ENCODE measurements at places on chromosomes 2 and 18.

DNA sequence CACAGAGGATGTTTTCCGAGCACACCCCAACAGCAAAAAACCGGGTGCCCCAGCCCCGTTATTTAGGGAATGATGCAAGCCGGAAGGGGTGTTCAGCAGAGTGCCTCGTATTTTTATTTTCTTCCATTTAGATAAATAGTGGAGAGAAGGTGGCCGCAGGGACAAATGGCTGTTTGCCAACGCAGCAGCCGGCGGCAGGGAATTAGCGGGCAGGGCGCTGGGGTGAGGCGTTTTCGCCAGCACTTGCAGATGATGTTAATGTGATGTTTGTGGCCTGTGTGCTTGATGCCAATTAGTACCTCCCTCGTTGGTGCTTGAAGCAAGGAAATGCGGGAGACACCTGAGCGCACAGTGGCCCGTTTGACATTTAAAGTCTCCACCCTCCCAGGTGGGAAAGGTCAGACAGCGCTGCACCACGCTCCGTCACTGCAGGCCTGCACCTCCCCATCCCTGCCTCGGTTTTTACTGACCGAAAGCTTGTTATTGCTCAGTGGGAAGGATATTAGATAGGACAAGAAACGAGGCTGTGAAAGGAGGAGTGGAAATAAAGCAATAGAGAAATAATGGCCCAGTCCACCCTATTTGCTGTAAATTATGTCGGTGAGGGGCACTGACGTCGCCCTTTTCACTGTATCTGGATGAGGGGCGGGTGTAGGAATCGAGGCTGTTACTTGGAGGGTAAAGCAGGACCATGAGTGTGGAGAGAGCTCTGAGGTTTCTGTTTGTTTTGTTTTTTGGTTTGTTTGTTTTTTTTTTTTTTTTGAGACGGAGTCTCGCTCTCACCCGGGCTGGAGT, 39.1 kb downstream of the NFATC1 start:
- no peak for DNase-seq

- no peak for DNase-seq
Measured at GRCh38 chr18:30163573-30163972, 879.0 kb downstream of the DSC3 start.

GRCh38 chr2:241357531-241357930, 1.4 kb downstream of the FARP2 start:
- DNase-seq, result no peak

- DNase-seq, result no peak
Measured at GRCh38 chr18:64083916-64084315, 65.0 kb downstream of the LINC00305 start.

- no peak for DNase-seq
Measured at GRCh38 chr2:8447610-8448221, 234.1 kb upstream of the ID2 start.

GRCh38 chr2:85355073-85355410, 473 bp downstream of the ELMOD3 start:
- no peak for DNase-seq

GRCh38 chr2:54818226-54818625, 94.8 kb downstream of the EML6 start:
- no peak for DNase-seq

GRCh38 chr18:27005589-27005988, 140.1 kb upstream of the AQP4 start:
- no peak for DNase-seq

DNA sequence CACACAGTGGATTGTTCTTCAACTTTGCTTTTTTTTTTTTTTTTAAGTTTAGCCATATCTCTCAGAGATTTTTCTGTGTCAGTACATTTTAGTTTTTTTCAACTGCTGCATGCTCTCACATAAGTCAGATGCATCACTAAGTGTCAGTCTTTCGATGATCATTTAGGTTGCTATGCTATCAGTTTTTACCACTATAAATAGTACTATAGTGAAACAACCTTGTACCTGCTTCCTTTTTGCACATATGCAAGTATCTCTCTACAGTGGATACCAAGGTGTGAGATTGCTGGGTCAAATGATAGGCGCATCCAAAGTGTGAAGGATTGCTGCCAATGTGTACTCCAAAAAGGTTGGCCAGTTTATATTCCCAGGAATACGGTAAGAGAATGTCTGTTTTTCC, 33.5 kb upstream of the MAP4K3 start:
- DNase-seq, result no peak

DNA sequence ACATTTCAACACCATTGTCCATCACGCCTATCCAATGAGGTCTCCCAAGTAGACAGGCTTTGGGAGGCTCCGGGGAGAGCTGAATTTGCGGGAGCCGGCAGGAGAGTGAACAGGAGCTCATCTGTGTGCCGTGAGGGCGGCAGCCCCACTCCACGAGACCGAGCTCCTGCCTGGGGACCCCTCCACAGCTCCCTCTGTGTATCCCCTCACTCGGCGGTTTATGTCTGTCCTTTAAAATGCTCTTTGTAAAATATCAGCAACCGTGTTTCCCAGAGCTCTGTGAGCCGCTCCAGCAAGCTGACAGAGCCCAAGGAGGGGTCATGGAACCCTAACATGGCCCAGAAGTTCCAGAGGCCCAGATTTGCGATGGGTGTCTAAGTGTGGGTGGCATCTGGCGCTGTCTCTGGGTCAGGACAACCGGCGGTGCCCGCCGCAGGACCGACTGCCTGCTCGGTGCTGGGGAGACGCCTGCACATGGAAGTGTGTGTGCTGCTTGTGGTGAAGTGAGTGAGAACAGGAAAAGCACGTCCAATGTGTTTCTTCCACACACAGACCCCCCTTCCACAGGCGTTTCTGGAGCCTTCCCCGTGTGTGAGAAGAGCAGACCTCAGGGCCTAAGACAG, 34.8 kb downstream of the SLC66A2 start:
- DNase-seq, result no peak

- no peak for DNase-seq
Measured at GRCh38 chr2:219828127-219828526, 200.7 kb downstream of the SLC4A3 start.

GRCh38 chr2:150618245-150618895, 130.9 kb upstream of the RND3 start:
- DNase-seq, result no peak

GRCh38 chr18:3151399-3152264, 68.1 kb downstream of the MYOM1 start:
- no peak for DNase-seq

GRCh38 chr18:35407871-35408481, 30.8 kb upstream of the ZNF396 start:
- peak; percentile 35 for DNase-seq

DNA sequence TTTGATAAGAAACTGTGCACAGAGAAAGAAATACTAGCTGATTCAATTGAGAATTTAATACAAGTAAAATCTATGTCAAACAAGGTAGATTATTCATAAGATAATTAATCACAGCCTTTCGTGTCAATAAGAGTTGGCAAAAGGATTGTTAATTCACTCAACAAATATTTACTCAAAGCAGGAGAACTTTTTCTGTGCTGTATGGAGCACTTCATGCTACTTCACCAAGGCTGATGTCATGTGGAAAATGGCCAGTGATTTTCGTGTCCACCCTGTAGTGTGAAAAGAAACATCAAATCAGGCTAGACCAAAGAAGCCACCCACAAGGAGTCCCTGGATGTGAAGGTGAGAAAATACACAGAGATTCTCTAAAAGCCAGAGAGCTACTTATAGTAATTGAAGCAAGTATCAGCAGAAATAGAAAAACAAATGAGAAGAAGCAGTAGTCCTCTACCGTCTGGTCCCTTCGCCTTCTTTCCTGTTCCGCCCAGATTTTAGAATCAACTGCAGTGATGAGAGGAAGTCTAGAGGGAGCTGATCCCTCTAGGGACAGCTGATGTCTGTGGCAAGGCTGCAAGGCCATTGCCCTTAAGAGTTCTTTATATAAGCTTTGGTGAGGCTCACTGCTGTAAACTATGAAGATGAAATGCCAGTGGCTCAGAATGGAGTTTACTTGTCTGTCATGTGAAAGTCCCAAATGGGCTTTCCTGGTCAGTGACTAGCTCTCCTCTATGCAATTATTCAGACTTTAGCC, 201.3 kb upstream of the APCDD1 start:
- no peak for DNase-seq

- no peak for DNase-seq
Measured at GRCh38 chr2:219045937-219046550, 4.7 kb upstream of the CFAP65 start.

DNA sequence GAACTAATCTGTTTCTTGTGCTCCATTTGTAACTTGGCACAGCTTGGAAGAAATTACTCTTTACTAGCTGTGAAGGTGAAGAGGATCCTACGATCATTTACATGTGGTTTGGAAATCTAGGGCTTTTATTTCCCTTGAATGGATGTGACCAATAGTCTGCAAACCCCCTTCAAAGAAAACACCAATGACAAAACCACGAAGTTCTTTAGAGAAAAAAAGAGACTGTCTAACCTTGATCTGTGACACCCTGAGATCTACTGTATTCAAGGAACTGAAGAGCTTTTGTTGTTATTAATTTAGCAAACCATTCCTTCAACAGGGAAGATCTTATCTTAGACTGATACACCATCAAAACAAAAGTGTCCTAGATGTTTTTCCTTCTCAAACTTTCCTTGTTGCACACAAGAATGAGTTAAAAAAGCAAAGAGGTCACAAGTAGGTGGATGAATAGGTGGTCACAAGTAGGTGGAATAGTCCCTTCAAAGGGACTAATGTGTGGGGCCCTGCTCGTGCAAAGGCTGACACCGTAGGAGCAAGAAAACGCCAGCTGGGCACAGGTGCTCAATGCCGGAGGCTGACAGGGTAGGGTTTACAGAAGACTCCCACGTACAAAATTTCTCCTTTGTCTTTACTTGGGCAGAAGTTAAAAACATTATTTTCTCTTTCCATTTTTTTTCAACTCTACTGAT, 95.6 kb upstream of the ITGB6 start:
- no peak for DNase-seq

DNA sequence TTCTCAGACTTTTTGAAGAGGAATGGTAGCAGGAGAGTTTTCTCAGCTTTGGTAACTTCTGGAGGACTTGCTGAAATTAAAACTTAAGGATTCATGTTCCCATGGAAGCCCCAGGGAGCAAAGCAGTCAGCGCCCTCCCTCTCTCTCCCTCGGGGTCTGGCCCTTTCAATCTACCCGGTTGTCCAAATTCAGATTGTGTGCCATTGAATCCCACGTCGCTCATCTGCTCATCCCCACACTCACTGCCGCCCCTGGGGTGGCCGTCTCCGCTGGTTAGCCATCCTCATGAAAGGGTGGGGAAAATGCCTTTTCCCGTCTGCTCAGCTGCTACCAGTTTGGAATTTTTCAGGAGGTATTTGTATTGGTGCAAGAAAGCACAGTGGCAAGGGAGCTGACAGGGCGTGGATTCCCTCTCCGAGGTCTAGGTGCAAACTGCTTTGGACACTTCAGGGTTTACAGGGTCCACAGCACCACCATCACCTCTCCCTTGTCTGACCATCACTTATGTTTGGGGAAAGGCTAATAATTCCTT, 27.1 kb downstream of the MCFD2 start:
- DNase-seq, result no peak

GRCh38 chr2:158960193-158960592, 8.2 kb upstream of the TANC1 start:
- no peak for DNase-seq

DNA sequence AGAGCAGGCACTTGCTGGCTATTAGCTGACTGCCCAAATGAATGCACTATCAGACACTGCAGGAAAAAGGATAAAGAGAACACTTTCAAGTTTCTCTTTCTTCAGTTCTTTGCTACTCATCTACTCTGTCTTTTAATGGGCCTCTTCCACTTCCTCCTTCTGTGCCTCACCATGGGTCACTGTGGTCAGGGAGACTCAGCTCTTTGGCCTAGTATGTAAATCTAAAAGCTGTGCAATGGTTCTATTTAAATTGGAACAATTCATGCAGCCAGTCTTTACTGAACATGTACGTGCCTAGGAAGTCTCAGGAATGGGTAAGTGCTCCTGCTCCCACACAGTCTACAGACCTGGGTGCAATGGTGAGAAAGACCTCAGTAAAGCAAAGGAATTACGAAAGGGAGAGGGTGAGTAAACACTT, 79.1 kb upstream of the DNMT3A start:
- no peak for DNase-seq

GRCh38 chr2:216147172-216148131, 38.3 kb downstream of the XRCC5 start:
- DNase-seq, result no peak

DNA sequence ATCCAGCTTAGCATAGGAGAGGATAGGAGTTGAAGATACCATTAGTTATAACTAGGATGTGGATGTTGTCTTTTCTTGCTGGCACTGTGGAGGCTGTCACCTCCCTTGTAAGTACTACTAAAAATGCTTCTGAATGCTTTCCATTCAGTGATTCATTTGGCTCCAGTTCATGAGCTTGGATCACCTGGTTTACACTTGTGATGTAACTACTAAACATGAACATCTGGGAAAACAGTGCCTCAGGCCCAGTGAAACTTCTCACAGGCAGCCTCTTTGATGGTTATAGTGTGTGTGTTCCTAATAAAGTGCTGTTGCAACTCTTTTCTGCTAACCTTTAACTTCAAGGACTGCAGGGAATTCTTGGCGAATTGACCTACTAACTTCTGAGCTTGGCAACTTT, 13.0 kb upstream of the SLC9A2 start:
- no peak for DNase-seq

DNA sequence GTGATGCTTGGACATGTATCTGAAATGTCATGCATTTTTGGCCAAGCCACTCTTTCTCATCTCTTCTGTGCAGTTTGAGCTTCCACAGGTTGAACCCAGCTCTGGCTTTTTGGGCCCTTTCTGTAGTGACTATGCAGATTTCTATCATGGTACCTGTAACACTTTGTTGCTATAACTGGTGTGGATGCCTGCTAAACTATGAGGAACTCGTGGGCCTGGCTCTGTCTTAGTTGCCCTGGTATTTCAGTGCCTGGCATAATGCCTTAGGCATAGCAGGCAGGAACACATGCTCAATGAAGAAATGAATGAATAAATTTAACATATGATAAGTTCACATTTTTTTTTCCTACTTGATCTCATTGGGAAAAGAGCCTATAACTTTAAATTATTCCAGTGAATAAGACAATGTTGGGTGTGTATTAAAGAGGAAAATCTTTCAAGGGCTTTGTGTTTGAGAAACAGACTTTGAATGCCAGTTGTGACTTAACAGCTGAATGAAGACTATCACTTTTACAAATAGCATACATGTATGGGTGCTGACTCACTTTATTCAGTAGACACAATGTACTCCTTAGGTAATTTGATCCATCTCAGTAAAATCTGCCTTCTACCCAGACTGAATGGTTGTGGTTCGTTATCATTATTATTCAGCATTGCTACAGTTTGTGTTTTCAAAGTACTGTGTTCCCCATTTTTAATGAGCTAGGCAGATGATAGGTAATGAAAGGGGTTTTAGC, 86.4 kb upstream of the MAP4K3 start:
- DNase-seq, result no peak

DNA sequence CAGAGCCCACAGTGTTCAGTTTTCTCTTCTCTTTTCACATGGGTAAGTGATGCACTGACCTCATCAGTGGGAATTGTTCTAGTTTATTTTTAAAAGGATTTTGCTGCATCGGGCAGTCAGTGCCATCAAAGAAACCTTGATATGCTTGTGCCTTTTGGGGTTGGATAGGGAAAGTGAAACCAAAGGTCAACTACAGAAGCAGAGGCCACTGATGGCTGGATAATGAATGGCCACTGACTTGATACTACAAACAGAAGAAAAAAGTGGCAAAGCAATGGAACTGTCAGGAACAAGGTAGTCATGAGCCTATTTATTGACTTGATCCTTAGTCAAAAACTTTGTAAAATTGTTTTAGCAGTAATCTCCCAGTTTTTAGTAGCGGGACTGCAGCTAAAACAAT, 636.3 kb upstream of the ZEB2 start:
- no peak for DNase-seq

GRCh38 chr2:62038975-62039771, 133.7 kb downstream of the COMMD1 start:
- DNase-seq, result no peak

GRCh38 chr18:55320424-55321264, 267.3 kb downstream of the TCF4 start:
- DNase-seq, result no peak

Measured in stimulated activated CD4-positive, alpha-beta T cell treated with anti-CD3 and anti-CD28 coated beads, Interleukin-2, amount 100 ng/mL, for 48 hours (primary cell).